Brain (organoid and tissue), 16 donors: ENCODE measurements at places on chromosomes 4 and X. TPM values are rescaled to one million over a fixed set of nuclear protein-coding genes. Genes with fewer than 3 reads are reported as not detected.

ADH1B gene
- 1.1 TPM for polyA plus RNA-seq

GPR50 gene
- not detected for polyA plus RNA-seq

- peak; percentile 15 for DNase-seq
These were observed 140.3 kb upstream of the PGRMC2 start for GRCh38 chr4:128427832-128428366.

- DNase-seq: no peak
These were observed 400.1 kb downstream of the FAT4 start for GRCh38 chr4:125714845-125715244.

DNA sequence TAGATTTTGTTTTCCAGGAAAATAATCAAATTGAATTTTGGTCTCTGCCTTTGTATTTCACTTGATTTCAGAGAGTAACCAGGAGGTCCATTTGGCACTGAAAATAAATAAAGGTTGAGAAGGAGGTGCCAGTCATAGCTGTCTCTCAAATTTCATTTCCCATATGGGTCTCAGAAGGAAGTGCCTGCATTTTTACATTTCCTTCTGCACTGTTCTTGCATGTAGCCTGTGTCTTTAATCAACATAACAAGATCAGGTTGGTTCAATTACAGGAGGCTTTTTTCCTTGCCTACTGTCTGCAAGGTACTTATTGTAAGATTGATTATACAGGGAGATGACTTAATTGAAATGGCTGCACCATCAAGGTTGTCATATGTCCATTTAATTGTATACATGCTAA, 15.7 kb downstream of the LRRC66 start:
- DNase-seq: peak; percentile 80

- DNase-seq: no peak
These were observed 53.0 kb downstream of the GAB1 start for GRCh38 chr4:143389579-143390195.

- DNase-seq: no peak
These were observed 40.3 kb downstream of the PDGFC start for GRCh38 chr4:156931267-156931666.

DNA sequence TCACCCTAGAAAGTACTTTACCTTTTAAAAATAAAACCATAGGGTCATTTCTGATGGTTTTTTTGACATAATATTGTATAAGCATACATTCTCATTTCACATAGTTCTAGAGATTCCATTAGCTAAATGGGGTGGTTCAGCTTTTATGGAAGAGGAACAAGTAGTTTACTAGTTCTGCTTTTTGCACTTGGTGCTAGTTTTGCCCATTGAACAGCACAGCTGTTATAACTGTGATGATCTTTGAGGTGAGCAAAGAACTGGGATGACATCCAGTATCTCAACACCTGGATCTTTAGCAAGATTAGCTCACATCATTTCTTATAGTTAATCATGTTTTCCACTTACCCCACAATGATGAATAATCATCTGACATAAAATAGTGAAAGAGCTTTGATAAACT, 40.9 kb downstream of the MOB1B start:
- no peak for DNase-seq

DNA sequence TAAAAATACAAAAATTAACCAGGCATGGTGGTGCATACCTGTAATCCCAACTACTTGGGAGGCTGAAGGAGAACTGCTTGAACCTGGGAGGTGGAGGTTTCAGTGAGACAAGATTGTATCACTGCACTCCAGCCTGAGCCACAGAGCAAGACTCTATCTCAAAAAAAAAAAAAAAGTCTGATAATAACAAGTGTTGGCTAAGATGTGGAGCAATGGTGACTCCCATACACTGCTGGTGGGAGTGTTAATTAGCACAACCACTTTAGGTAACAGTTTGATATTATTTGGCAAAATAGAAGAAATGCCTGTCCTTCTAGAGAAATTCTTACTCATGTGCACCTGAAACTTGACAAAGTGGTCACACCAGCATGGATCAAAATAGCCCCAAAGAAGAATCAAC, 106.2 kb upstream of the SLC34A2 start:
- DNase-seq: no peak

DNA sequence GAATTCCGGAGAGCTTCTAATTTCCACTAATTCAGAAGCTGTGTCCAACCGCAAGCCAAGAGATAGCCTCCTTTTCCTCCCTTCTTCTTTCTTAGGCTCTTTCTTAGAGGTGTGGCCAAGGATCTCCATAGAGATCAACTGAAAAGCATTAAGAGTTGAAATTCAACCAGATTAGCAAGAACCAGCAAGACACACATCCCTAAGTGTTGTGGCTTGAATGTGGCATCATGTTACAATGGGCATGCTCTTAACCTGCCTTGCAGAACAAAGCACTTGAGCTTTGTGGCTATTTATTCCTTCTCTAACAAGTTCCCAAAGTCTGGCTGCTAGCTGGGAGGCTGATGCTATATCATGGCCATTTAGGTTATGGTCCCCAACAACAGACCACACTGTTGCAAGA, 10.4 kb downstream of the ANOS1 start:
- DNase-seq: no peak
